ENCODE measurements at places on chromosomes 5 and 9.

- peak; percentile 66 for DNase-seq
Measured at GRCh38 chr9:70111042-70111602, 67.5 kb downstream of the MAMDC2 start.

DNA sequence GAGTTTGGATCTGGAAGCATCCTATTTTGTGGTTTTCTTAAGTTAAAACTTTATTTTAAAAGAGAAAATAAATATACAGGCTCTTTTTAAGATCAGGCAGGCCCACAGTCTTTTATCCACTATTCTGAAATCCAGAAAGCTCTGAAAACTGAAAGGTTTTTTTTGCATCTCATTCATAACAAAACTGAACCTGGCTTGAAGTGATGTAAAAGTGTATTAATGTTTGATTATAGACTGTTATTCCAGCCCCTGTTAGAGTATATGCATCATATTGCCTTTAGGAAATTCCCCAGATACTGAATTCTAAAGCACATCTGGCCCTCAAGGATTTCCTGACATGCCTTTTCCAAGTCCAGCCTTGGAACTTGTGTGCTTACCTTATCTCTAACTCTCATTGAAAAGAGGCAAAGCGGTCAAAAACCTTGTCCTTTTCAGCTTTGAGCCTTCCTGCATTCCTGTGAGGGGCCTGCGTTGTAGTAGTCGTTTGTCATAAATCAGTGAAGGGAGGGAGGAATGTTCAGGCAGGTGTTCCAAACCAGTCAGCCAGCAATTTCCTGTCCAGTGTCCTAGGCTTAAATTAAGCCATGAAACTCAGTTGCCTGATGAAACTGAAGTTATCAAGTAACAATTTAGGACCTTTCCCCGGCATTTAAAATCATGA lies 110.4 kb downstream of the TLE4 start:
- no peak for DNase-seq

- DNase-seq = no peak
Measured at GRCh38 chr5:150573216-150573615, 65.3 kb downstream of the NDST1 start.

DNA sequence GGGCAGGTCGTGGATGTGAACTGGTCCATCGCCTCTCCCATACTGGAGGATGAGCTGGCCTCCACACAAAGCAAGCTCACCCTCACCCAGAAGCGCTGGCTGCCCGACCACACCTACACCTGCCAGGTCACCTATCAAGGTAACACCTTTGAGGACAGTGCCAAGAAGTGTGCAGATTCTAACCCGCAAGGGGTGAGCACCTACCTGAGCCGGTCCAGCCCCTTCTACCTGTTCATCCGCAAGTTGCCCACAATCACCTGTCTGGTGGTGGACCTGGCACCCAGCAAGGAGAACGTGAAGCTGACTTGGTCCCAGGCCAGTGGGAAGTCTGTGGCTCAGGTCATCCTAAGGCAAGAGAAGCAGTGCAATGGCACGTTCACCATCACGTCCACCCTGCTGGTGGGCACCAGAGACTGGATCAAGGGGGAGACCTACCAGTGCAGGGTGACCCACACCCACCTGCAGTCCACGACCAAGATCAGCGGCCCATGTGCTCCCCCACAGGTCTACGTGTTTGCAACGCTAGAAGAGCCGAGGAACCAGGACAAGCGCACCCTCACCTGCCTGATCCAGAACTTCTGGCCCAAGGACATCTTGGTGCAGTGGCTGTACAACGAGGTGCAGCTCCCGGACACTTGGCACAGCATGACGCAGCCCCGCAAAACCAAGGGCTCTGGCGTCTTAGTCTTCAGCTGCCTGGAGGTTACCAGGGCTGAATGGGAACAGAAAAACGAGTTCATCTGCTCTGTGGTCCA lies 71.3 kb downstream of the INSL6 start:
- no peak for DNase-seq

DNA sequence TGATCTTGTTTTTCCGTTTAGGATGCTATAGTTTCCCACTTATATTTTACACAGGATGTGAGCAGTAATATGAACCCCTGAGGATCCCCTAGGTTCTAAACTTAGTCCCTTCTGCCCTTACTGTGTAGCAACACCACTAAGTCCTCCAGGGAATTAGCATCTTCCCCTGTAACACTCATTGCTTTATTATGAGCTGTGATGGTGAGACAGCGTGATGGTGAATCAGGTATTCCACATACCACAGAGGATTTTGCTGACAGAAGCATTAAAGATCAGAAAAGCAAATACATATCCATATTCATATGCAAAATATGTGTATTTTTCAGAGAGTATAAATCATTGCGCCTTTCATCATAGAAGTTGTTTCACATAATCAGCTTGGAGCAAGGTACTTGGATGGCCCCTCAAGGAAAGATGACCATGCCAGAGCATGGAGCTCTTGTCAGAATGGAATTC lies 317.0 kb downstream of the ICE1 start:
- DNase-seq = no peak

- DNase-seq = no peak
Measured at GRCh38 chr9:35350212-35350611, 139.7 kb upstream of the RUSC2 start.

DNA sequence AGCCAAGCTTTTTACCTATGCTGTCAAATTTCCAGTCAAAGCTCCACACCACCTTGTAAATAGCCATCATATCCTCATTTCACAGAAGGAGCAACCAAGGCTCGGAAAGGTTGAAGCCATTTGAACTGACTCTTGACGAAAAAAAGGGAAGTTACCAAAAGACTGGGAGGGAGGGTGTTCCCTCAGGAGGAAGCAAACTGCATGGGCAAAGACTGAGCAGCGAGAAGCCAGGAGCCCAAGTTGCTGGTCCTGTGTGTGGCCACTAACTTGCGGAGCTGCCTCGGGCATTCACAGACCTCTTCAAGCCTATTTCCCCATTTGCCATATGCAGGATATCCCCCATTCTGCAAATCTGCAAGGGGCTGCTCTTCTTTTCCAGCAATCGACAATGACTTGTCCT lies 37.4 kb downstream of the TTLL11 start:
- no peak for DNase-seq

GRCh38 chr5:57891443-57891842 lies 408.8 kb upstream of the ACTBL2 start:
- no peak for DNase-seq

GRCh38 chr5:90334741-90335140 lies 74.8 kb downstream of the CETN3 start:
- DNase-seq = no peak

DNA sequence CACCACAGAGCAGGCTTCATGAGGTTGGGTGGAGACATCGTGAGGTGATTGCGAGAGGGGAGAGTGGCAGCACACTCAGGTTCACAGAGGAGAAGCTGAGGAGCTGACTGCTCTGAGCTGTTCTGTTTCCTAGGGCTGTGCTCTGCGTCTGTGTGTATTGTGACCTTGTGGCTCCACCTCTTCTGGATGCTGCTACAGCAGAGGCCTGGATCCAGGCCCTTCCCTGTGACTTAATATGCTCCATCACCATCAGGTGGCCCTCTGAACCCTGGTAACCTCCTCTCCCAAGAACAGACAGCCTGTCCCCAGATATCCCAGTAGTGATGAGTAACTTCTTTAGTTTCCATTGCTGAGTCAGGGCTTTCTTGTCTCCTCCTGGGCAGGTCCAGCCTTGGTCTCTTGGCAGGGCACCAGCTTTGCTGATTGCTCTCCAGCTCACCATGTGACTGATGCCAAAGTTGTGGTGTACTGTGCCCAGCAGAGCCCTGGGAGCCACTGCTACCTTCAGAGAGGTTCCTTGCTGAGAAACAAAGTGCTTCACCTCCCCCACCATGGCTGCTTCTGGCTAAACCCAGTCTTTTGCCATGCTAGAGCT lies 212.8 kb upstream of the CHD1 start:
- no peak for DNase-seq

- no peak for DNase-seq
Measured at GRCh38 chr9:130290291-130291181, 25.0 kb downstream of the HMCN2 start.

DNA sequence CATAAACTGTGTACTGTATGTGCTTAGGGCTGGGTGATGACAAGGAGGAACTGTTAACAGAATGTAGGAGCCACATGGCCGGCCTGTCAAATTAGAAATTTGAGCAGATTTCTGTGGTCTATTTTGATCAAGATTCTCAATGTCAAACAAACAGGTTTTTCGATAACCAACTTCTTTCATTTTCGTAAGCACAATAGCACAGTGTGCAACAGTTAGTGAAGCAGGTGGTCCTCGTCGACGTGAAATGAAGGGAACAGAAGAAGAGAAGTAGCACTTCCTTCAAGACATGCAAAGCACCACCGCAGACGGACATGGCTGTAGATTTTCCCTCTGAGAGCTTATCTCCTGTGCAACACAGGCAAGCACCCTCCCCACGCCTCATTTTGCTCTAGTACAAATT lies 252.1 kb downstream of the CRB2 start:
- no peak for DNase-seq

GRCh38 chr5:91144491-91145332 lies 238.4 kb downstream of the ARRDC3 start:
- DNase-seq = no peak

Data from HFF-Myc (cell line).